ENCODE measurements at places on chromosomes 13 and 19. TPM values are rescaled to one million over a fixed set of nuclear protein-coding genes. Genes with fewer than 3 reads are reported as not detected.

- DNase-seq, result no peak
Measured at GRCh38 chr19:18737337-18737953, 53.7 kb downstream of the COMP start.

- no peak for DNase-seq
Measured at GRCh38 chr13:73601708-73602107, 532.5 kb downstream of the KLF12 start.

DNA sequence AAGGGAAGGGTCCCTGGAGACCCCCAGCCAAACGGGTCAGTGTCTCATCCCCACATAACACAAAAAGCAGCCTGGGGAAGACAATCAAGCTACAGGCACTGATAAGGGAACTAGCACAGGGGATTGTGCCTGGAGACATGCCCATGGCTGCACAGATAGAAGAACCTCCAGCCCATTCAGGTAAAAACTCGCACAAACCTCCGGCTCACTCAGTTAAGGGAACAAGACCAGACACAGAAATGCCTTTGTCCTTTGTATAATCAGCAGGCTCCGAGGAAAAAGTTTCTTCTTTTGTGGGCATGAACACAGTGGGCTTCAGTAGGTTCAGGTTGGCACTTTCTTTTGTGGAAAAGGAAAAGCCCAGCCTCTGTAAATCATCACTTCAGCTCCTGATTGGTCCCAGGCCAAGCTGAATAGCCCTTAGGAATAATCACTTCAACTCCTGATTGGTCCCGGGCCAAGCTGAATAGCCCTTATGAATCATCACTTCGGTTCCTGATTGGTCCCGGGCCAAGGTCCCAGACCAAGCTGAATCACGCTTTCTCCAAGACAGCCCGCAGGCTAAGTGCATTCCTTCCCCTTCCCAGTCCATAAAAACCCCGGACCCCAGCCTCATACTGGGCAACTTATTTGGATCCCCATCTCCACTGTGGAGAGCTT is 5.0 kb upstream of the ZNF230 start:
- DNase-seq, result peak; percentile 30

DNA sequence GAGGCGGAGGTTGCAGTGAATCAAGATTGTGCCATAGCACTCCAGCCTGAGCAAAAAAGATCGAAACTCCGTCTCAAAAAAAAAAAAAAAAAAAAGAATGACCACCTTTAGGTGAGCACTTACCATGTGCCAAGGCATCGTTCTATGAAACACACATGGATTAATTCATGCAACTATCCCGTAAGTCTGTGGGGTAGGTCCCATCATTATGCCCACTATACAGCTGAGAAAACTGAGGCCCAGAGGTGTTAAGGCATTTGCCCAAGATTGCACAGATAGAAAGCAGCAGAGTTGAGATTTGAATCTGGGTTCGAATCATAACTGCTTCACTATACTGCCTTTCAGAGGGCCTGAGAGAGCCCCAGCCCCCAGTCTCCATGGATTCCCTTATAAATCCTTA is 2.3 kb downstream of the GMFG start:
- DNase-seq, result no peak

DNA sequence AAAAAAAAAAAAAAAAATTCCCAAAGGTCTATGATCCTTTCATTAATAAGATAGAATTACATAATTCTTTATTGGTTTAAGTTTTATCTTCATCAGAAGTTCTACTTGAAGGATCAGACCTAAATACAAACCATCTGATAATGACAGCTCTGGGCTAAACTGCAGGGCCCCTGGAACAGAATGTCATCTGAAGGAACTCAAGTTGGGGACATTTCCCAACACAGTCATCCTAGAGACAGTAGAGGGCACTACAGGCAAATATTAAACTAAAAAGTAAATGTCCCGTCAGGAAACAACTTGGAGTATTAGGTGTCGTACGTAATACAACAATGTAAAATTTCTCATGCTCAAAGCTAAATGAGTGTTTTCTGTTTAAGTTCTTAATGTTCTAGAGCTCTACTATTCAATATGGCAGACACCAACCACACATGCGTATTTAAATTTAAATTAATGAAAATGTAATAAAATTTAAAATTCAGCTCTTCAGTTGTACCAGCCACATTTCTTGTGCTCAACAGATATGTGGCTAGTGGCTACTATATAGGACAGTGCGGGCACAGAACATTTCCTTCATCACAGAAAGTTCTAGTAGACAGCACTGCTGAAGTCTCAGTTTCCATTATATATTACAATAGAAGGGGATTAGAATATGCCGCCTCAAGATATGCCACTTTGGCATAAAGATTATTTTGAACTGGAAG is 21.8 kb upstream of the NAXD start:
- no peak for DNase-seq

DNA sequence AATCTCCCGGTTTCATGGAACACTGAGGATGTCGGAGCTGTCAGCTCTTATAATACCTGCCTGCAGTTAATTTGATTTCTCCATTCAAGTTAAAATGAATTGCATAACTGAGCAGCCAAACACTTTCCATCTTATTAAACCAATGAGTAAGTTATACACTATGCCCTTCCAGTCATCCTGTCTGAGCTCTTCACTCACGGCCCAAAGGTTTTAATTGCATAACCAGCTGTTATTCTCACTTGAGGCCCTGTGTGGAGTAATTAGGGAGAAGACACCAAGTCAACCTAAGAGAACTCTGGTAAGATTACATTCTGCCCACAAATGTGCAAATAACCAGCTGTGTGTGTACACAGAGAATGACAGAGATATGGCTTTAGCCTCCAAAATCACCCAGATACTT is 303.5 kb downstream of the TBC1D4 start:
- no peak for DNase-seq

DNA sequence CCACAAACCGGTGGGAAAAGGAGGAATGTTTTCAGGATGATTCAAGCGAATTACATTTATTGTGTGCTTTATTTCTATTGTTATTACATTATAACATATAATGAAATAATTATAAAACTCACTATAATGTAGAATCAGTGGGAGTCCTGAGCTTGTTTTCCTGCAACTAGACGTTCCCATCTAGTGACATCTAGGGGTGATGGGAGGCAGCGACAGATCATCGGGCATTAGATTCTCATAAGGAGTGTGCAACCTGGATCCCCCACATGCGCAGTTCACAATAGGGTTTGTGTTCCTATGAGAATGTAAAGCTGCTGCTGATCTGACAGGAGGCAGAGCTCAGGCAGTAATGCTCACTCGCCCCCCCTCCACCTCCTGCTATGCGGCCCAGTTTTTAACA is 54.5 kb downstream of the SPTBN4 start:
- DNase-seq, result no peak

DNA sequence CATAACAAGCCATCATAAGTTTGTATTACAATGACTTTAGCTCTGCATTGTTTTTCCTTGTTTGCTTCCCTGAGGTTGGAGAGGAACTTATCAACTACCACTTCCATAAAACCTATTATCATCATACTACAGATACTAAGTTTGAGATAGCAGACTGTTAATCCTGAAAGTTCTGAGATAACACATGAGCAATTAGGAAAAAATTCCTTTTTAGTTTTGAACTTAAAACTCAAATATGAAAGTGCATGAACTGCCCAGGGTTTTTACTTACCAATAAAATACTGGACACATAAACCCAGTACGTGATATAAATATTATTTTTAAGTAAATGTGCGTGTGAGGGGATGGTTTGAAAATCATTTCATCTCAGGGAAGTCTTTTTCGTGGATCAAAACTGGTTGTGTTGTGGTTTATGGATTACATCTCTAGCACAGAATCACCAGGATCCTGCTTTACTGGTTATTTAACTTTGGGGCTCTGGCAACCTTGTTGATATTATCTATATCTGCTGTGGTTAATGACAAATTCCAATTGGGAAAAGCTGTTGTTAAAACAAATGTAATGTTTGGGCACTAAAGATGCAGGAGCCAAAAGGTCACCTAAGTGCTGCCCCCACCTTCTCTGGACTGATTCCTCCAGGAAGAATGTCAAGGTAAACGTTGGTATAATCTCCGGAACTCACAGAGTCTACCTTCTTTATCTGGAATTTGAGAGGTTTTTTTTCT is 12.4 kb downstream of the CDX2 start:
- DNase-seq, result no peak

DNA sequence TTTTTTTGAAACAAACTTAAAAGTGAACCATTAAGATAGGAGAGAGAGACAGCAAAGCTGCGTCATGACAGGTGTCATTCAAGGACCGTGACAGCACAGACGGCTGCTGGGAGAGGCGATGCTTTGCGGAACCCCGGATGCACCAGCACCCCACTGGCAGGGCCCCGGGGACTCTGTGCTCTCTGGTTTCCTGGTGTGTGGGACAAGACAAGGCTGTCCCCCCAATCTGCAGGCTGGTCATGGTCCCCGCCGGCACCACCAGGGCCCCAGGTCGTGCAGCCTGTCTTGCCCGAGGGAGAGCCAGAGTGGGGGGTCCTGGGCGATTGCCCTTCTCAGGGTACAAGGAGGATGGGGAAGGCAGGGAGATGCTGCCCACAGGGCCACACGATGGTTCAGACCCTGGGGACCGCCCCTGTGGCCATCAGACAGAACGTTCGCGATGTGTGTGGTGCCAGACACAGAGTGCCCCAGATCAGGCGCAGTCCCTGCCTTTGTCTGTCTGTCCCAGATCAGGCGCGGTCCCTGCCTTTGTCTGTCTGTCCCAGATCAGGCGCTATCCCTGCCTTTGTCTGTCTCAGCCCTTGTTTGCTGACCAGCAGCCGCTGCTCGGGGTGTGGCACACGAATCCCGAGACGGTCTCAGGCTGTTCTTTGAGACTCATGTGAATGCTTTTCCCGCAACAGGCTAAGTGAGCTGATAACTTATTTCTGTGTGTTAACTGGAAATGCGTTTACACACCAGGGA is 36.1 kb downstream of the ADPRHL1 start:
- peak; percentile 41 for DNase-seq

GRCh38 chr19:18044825-18045304 is 36.9 kb downstream of the ARRDC2 start:
- DNase-seq, result peak; percentile 63

DNA sequence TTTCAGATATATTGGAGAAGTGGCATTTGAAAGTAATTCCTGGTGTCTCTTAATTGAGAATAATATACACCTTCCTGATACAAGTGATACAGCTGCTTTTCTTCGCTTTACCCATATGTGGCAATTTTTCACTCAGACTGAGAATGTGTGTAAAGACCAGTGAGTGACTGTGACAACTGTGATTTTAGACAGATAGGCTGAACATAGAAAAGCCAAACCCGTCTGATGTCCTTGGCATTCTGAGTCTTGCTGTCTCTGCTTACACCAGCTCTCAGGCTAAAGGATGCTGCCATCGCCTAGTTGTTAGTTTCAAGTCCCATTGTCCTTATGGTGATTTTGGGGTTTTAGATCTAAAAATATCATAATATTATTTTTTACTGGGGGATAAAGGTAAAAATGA is 492.6 kb downstream of the RFC3 start:
- no peak for DNase-seq

DNA sequence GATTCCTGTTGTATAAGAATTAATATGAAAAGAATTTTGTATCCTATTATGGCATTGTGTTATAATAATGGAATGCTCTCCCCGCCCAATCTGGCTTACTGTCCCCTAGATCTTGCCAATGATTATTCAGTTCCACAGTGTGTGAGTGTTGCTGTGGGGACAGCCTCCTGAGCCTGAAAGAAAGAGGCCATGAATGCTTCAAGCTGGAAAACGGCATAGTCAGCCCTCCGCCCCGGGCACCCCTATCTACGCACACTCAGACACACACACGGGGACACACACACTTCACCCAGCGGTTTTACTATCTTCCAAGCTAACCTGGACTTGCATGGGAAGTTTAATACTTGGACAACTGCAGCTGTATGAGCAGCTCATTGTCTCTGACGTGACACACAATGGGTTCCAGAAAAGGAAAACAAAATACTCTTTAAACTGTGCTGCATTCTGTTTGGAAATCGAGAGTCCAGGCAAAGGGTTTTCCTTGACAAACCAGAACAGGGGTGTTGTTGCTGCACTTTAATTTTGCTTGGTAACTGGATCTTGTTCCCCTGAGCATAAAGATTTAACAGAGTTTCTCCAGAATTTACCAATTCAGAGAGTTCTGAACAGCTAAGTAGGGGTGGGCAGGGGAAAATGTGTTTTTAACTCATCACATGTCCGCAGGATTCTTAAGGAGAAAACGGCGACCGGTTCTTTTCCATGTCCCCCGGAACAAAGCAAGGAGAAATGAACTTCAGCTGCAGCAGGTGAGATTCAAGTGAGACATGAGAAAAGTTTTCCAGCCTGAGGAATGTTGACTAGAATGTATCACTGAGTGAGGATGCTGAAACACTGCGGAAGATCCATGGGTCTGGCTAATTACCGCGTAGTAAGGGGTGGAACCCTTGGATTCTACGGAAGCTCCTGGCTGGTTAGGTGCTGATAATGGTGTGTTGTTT is 472.9 kb downstream of the FOXO1 start:
- peak; percentile 30 for DNase-seq

GRCh38 chr19:16429066-16429758 is 42.6 kb downstream of the EPS15L1 start:
- DNase-seq, result peak; percentile 90

DNA sequence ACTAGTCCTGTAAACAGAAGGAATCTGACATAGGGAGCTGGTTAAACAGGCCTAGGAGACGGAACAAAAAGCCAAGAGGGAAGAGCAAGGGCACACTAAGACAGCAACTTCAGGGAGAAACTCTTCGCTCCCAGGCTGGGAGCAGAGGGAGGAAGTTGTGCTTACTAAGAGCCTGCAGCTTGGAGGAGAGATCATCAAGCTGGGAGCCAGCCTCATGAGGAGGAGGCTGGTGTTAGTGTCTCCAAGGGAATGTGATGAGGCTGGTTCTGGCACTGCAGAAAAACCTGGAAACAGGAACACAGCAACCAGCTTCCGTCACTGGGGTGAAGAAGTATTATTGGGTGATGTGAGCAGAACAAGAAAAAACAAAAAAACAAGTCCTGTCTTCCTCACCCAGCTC is 1027.3 kb downstream of the UQCRFS1 start:
- no peak for DNase-seq

DNA sequence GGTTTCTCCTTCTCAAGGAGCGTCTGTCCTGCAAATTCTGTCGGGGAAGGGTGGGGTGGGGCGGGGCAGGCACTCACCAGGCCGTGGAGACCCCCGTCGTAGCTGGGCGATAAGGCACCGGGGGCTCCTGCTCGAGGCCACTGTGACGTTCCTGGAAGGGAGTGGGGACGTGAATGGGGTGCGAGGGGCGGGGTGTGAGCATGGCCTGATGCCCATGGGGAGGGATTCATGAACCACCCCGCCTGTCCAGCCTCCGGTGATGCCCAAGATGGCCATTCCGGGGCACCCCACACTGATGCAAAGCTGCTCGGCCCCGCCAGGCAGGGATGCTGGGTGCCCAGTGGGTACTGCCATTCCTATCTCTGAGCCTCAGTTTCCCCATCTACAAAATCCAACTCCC is 14.4 kb upstream of the UQCR11 start:
- peak; percentile 37 for DNase-seq

GRCh38 chr13:45337395-45337794 is 3.6 kb downstream of the TPT1 start:
- DNase-seq, result no peak

GRCh38 chr13:35744566-35745178 is 268.2 kb upstream of the MAB21L1 start:
- DNase-seq, result no peak

The MYH14 gene
- total RNA-seq, result 80.6 TPM

The MISP gene
- not detected for total RNA-seq

The C2CD4C gene
- total RNA-seq, result 0.35 TPM

The CEACAM8 gene
- not detected for total RNA-seq

The RPS16 gene
- 1,282 TPM for total RNA-seq

The LCP1 gene
- 22.9 TPM for total RNA-seq

The PODNL1 gene
- total RNA-seq, result 2.4 TPM

The KISS1R gene
- not detected for total RNA-seq

The ZNF581 gene
- total RNA-seq, result 7.7 TPM

The FBXO27 gene
- 18.4 TPM for total RNA-seq

The RYR1 gene
- total RNA-seq, result 1.1 TPM
